NCI-H1092 (cell line): ENCODE measurements at places on chromosomes 6 and 20.

DNA sequence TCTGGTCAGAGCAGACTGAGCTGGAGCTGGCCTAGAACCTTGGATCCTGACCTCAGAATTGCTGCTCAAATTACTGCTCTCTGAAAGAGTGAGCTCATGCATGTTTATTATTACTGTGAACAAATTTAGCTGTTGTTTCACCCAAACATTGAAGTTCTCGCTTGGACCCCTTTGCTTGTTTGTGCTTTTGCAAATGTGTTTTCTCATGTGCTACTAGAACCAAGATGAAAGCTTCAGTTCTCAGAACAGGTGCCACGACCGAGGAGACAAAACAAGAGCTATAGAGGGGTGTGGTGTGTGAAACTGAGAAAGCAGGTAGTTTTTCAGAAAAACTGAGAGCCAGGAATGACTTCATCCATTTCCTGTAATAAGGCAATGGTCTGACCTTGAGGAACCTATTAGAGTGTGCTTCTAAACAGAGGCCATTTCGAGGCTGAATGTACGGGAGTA lies 50.0 kb upstream of the ESR1 start:
- DNase-seq: no peak

- DNase-seq: no peak
Measured at GRCh38 chr20:25279403-25279802, 31.5 kb downstream of the PYGB start.

DNA sequence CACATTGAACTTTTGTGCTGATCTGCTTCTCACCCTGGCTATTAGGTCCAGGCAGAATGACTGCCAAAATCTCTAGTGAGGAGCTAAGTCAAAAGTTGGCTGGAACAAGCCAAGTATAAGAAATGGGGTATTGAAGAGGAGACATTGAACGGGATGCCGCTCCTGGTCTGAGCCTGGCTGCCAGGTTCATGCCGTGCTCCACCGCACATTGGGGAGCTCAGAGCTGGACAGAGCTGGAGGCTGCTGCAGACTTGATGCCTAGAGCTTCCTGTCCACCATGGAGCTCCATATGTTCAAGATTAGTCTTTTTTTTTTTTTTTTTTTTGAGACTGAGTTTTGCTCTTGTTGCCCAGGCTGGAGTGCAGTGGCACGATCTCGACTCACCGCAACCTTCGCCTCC lies 4.1 kb upstream of the IFT52 start:
- DNase-seq: no peak

DNA sequence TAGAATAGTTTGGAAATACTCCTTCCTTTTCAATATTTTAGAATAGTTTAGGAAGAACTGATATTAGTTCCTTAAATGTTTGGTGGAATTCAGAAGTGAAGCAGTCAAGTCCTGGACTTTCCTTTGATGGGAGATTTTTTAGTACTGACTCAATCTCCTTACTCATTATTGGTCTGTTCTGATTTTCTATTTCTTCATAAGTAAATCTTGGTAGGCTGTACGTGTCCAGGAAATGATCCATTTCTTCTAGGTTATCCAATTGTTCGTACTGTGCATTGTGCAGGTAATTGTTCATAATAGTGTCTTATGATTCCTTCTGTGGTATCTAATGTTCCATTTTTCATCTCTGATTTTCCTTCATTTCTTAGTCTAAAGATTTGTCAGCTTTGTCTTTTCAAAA lies 138.9 kb downstream of the SYCP2 start:
- no peak for DNase-seq

DNA sequence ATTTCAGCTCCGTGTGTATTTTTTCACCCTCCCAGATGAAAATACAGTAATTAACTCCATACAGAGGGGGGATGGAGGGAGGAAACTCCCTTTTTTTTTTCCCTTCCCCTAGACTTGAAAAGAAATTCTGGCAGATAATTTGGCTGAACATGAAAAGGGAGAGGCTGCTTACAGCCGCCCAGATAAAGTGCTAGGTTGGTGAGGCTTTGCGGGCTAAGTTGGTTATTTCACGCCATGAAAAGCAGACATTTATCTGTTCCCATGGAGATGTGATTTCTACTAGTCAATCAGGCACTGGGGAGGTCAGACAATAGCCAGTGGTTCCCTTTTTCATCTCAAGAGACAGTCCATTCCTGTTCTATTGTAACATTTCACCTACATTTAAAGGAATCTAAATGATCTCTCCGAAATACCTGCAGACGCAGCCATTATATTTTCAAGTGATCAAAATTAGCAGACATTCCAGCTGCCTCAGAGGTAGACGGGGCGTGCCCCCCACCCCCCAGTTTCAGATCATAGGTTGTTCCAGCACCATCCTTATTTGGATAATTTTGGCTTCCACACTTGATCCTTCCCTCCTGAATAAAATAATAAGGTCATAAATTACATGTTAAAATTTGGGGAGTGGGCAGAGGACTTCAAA lies 143.9 kb upstream of the ZNF217 start:
- DNase-seq: no peak

GRCh38 chr20:19288636-19289035 lies 76.2 kb downstream of the SLC24A3 start:
- DNase-seq: no peak

GRCh38 chr20:52799130-52799529 lies 173.0 kb upstream of the TSHZ2 start:
- DNase-seq: no peak

- no peak for DNase-seq
Measured at GRCh38 chr6:15628499-15629131, 34.2 kb downstream of the DTNBP1 start.

GRCh38 chr6:18601516-18602020 lies 214.4 kb downstream of the RNF144B start:
- peak; percentile 71 for DNase-seq

DNA sequence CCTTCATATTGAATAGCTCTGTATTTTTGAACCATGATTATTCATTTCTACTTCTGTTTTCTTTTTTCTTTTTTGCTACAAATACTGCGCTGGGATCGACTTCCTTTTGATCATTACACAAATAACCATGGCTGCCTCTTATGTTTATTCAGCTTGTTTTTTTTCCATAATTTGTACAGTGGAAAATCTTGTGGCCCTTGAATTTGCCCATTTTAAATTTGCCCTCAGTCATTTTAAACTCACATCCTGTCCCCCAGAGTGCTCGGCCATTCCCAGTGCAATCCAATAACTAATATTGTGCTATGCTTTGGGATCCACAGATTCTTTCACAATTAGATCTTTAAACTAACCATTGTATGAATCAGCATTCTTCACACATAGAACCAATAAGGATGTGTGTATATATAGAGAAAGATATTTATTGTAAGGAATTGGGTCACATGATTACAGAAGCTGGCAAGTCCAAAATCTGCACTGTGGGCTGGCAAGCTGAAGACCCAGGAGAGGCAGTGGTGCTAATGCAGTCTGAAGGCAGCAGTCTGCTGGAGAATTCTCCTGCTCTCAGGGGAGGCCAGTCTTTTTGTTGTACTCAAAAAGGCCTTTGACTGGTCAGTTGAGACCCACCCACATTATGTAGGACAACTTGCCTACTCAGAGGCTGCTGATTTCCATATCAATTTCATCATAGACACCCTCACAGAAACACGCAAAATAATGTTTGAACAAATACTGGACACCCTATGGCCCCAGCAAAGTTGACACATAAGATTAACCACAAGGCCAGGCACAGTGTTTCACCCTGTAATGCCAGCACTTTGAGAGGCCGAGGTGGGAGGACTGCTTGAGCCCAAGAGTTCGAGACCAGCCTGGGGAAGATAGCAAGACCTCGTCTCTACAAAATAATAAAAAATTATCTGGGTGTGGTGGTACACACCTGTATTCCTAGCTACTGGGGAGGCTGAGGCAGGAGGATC lies 147.1 kb downstream of the MTHFD1L start:
- no peak for DNase-seq

DNA sequence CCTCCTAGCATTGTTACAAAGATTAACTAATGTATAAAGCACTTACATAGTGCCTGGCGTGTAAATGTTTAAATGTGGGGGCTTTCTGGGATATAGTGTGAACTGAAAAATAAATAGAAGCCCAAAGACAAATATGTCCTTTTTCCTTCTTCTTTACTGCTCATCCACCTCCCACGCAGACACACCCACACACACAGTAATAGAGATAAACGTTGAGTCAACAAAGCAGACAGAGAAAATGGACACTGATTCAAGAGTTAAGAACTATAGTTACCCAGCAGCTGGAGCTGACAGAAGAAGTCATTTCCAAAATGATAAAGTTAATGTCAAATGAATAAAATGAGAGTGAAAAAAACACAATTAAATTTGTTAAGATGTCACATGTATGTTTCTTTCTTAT lies 68.3 kb downstream of the FHL5 start:
- no peak for DNase-seq

DNA sequence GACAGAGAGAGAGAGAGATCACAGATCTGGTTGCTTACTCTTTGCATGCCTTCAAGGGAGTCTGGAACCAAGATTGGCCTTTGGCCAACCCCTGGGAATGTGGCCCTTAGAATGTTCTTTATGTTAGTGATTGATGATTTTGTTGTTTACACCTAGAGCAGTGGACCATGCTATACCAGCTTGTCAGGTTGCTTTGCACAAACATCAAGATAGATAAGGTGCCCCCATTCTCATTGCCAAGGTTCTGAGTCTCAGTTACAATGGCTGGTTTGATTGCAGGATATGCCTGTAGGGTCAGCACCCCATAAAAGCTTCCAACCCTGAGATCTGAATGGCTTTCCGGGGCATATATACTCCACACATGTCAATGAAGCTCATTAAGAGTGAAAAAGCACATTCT lies 53.5 kb upstream of the SLC2A12 start:
- no peak for DNase-seq

DNA sequence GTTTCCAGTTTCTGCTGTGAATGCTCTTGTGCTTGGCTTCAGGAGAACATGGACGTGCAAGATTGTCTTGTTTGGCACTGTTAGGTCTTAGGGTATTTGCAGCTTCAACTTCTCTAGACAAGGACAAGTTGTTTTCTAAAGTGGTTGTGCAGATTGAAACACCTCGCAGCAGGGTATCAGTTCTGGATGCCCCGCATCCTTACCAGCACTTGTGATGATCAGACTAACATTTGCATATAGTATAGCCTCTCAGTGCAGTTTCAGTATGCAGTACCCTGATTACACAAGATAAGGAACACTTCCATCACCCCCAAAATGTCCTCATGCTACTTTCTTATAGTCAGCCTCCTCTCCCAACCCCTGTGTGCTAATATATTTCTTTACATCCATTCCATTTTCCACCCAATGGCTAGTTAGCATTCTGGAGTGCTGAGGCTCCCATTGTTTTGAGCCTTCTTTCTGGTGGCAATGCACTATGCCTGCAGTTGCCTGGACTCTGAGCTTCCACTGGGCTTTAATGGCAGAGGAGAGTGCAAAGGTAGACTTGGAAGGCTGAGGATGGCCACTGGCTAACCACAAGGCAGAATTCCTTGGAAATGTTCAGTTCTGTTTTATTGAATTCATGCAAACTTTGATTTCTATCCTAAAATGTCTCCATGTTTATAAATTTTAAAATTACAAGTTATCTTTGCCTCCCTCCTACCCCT lies 35.4 kb downstream of the KIF3B start:
- no peak for DNase-seq

DNA sequence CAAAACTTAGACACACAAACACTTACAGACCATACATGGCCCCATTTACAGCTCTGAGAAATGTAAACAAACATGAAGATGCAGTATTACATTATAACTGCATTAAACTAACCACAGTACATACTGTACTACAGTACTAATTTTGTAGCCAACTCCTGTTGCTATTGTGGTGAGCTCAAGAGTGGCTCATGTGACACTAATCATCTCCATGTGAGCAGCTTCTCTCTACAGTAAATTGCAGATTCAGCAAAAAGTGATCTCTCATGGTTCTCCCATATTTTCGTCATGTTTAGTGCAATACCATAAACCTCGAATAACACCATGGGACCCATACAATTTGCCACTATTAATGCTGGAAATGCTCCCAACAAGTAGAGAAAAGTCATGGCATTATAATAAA lies 860.4 kb downstream of the EPHA7 start:
- no peak for DNase-seq

- no peak for DNase-seq
Measured at GRCh38 chr6:7919871-7920270, 9.3 kb upstream of the TXNDC5 start.

- no peak for DNase-seq
Measured at GRCh38 chr6:33192671-33193602, 670 bp upstream of the COL11A2 start.

- DNase-seq: no peak
Measured at GRCh38 chr6:148328876-148329555, 13.6 kb upstream of the SASH1 start.

DNA sequence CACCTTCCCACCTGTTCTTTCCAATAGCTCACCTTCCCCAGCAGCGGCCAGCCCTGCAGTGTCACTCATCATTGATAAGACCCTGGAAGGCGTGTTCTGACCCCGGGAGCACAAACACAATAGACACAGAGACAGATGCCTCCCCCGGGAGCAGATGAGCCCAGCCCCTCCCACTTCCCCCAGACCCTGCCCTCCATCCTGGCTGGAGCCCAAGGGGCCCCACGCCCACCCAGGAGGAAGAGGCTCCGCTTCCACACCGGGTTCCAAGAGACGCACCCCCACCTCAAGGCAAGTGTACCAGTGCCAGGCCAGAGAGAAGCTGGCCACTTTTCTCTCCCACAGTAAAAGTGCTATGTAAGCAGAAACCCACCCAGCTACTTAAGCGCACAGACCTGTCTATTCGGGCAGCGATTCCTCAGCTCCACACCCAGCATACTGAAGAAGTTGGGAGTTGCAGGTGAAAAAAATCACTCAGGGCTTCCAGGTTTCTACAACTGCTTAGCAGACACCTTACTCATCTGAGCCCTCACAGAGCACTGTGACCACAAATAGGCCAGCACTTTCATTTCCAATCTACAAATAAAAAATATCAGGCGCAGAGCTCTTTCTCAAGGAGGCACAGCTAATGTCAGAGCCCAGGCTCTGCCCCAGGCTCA lies 93.4 kb upstream of the NXT1 start:
- DNase-seq: no peak

GRCh38 chr6:168292826-168293225 lies 26.8 kb downstream of the DACT2 start:
- DNase-seq: peak; percentile 88

GRCh38 chr6:25942561-25943147 lies 12.2 kb upstream of the SLC17A2 start:
- peak; percentile 4 for DNase-seq

- DNase-seq: no peak
Measured at GRCh38 chr6:102039441-102039840, 645.9 kb downstream of the GRIK2 start.

DNA sequence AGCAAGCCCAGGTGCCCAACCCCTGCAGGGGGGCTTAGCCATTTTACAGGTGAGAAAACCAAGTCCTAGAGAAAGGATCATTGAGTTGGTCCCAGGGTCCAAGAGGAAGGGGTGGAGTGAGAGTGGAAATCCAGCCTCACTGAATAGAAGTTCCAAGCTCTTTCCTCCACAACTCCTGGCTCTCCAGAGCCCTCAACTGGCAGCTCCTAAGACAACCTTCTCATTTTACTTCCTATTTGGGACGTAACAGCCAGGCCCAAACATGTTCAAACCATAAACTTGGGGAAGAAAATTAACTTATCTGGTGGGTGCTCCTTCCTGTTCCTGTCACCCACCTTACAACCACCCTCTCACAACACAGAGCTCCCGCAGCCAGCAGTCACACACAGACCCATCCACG lies 57.9 kb downstream of the PRND start:
- no peak for DNase-seq
